Right renal cortex interstitium (tissue), 3 donors: ENCODE measurements at places on chromosomes 1 and 21. TPM values are rescaled to one million over a fixed set of nuclear protein-coding genes. Genes with fewer than 3 reads are reported as not detected.

PROK1 gene
- polyA plus RNA-seq, result 0.08 TPM

UTS2 gene
- not detected for polyA plus RNA-seq

DNA sequence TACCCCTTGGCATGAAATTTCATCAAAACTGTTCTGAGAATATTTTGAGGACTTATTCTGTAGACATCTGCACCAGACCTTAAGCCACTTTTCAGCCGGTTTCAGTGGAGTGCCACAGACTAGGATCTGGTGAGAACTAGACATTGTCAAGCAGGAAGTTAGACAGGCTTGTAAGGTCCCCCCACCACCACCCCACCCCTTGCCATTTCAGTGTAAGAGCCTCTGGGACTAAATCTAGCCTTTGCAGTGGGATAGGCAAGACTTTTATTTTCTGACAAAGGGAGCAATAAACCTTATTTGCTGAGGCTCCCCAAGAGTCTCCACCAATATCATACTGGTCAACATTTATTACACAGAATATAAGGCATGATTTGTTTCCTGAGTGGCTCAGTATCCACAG lies 77.9 kb upstream of the EXO1 start:
- DNase-seq, result no peak

DNA sequence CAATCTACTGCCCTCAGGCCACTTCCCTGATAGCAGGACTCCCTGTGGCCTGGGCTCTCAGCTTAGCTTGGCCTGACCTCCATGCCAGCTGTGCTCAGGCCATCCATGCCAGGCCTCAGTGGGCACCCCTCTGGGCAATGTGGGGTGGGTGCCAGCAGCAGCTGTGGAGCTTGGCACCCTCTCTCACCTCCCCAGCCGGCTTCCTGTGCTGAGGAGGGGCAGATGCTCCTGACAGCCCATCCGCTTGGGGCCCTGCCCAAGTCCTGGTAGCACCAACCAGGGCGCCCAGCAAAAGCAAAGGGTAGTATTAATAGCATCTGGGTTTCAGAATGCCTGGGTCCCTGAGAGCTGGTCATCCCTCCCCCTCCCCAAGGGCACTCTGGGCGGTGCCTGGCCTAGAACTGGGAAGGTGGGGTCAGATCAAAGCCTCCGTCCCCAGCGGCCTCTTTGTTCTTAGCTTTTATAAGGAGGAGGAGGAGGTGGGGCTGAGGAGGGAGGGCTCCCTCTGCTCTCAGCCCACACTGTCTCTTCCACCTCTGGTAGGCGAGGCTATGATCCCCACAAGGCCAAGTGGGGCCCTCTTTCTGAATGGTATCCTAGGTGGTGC lies 6.1 kb downstream of the EFNA4 start:
- no peak for DNase-seq

DNA sequence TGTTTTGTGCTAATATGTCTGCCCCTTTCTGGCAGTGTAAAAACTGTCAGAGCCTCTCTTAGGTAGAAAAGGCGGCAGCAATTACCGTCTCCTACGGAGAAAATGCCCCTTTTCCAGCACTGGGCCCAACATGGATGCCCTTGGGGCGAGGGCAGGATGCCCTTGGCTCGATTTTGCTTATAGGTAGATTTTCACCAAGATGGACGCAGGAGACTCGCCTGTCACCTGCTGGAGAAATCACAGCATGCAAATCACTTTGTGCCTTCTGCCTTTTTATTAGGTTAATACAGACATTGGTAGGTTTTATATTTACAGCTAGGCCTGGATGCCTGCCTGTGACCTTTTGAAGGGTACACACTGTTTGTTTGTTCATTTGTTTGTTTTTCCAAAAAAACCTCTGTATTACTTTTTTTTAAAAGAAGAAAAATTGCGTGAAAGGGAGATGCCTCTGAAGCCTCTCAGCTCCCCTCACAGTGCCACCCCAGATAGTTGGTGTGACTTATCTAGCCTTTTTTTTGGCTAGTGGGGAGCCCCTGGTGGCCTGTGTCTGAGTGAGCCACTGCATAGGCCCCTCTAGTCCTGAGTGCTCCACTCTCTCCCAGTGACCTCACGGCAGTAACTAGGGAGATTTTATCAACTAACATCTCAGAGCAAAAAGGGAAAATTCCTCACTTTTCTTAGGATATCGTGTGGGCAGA lies 2.5 kb downstream of the ATP1B1 start:
- no peak for DNase-seq

DNA sequence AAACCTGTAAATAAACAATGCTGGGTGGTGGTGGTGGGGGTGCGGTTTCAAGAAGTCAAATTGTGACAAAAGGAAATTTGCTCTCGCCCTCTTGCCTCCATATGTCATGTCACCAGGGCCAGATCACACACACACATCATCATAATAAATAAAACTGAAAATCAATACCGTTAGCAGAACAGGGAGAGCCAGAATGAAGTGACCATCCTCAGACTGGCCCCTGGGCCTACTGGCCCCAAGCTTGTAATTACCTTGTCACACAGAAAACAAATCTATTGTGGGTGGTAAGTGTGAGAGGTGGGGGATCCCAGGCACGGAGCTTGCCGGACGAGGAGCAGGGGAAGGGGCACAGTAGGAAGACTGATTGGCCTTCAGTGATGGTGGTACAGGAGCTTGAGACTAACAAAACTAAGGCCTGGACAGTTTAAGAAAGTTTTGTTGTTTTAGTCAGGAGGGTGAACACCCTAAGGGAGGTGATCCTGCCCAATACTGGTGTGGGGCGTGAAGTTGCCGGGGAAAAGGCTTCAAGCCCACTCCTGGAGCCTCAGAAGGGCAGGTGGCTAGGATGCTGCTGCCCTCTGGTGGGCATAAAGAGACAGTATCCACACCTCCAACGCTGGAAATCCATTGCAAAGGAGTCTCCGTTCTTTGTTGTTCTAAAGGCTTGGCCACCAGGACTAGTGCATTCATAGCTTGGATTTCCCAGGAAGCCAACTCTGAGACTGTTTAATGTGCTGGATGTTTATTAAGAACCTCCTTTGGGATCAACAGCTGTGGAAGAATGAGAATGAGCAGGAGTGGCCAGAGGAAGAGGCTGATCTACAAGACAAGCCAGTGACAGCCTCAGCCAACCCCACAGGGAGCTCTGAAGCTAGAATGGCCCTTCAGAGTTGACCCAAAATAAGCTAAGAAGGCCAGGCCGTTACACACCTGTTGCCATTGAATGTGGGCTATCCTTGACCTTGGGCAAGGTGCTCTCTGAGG lies 8.1 kb upstream of the C1orf216 start:
- DNase-seq, result no peak

- no peak for DNase-seq
Observed at GRCh38 chr1:110674337-110675059, at the start of gene KCNA3. Gene KCNA3, minus strand, starts transcription at chr1:110674940. Its CDS starts 131 bp downstream, at chr1:110674809.

GRCh38 chr1:168312718-168313604 lies 32.3 kb downstream of the TBX19 start:
- DNase-seq, result no peak

DNA sequence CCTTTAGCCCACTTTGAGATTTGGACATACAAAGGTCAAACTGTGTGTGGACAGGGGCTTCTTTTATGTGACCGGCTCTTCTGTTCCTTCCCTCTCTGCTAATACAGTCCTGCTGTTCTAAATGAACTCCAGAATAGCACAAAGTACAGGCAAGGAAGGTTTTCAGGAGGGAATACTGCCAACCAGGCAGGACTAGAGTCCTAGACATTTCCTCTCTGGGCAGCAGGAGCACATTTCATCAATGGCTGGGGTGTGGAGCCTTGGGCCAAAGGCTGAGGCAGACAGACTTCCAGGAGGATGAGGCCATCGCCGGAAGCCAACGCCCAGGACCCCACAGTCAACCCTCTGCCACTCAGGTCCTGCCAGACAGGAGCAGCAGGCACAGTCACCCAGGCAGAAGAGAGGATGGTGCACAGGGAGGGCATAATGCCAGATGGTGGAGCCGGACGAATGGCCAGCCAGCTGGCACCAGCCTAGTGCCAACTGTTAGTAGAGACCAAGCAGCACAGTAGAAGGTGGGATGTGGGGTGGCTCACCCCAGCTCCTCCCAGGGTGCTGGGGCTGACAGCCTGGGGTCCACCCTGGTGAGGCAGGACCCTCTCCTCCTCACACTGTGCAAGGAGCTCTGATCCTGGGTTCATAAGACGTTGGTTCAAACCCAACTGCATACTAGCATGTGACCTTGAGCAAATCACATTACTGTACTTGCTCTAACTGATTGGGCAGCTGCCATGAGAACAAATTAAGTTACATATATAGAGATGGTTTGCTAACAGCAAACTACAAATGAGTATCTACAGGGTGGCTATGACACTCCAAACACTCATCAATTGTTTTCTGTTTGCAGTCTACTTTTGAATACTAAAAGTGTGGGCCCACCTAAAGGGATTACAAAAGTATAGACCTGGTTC lies 410.7 kb downstream of the SIPA1L2 start:
- no peak for DNase-seq

- no peak for DNase-seq
Observed at GRCh38 chr1:166237675-166238074, 70.9 kb upstream of the FAM78B start.

DNA sequence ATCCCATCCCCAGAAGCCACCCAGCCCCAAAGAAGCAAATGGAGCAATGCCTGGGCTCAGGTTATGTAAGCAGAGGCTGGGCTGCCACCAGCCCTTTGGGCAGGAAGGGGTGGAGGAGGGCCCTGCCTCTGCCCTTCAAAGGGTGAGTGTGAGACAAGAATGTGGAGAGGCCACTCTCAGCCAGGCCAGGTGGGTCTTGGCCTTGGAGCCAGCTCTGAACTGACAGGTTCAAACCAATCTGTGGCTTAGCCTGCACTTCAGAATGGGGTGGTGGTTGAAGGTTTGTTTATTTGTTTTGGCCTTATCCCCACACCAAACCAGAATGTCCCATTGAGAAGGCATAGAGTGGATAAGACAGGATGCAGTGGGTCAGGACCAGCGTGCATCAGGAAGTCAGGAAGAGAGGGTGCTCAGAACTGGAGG lies 29.8 kb downstream of the C1orf116 start:
- DNase-seq, result no peak

DNA sequence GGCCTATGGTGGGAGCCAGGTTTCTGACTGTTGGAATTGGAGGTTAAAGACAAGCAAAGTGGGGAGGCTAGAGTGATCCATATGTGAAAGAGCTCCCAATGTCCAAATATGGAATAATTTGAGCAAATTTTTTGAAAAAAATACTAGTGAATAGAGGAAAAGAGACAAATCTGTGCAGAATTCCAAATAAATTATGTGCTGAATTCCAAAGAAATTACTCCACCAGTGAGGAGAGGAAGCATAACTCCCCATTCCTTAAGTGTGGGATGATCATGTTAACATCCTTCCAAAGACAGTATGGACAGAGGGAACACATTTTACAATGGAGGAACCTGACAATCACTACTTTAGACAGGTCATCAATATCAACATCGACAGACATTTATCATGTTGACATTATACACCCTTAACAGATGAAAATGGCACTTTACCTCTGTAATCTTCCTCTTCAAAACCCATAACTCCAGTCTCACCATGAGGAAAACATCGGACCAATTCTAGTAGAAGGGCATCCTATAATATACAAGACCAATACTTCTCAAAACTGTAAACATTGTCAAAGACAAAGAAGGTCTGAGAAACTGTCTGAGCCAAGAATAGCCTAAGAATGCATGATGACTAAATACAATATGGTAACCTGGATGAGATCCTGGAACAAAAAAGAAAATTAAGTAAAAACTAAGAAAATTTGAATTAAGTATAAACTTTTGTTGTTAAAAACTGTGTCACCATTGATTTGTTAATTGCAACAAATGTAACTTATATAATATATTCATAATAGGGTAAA lies 71.5 kb upstream of the RGS4 start:
- DNase-seq, result no peak

DNA sequence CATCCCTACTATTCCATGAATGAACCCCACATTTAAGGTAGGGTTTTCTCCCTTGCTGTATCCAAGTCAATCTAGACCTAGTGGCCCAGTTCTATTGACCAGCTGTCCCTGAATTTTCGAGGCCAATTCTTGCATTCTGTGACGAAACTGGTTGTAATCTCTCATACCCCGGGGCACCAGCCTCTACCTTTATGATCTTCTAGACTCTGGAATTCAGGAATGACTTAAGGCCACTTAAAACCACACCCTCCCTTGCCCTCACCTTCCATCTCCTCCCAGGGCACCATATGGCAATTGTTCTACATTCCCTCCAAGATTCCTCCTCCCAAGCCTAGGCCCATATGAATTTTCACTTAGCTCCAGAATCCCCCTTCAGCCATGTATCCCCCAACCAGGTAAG lies 48.9 kb downstream of the RHOU start:
- no peak for DNase-seq

DNA sequence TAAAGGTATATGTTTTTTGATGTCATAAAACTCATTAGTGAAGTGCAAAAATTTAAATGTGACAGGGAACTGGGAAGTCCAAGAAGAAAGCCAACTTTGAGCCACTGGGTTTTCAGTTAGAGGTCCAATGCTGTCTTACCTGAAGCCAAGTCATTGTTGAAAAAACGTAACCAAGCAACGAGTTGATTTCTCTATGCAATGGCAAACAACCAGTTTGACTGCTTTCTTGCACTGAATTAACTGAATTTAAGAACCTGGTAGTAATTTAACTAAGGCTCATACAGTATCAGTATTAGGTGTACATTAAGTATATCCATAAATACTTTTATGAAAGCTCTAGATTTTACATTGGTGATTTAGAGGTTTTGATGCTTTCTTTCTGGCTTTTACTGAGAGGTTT lies 20.2 kb upstream of the S1PR1 start:
- DNase-seq, result no peak
